ENCODE measurements at places on chromosomes 3 and 15.

DNA sequence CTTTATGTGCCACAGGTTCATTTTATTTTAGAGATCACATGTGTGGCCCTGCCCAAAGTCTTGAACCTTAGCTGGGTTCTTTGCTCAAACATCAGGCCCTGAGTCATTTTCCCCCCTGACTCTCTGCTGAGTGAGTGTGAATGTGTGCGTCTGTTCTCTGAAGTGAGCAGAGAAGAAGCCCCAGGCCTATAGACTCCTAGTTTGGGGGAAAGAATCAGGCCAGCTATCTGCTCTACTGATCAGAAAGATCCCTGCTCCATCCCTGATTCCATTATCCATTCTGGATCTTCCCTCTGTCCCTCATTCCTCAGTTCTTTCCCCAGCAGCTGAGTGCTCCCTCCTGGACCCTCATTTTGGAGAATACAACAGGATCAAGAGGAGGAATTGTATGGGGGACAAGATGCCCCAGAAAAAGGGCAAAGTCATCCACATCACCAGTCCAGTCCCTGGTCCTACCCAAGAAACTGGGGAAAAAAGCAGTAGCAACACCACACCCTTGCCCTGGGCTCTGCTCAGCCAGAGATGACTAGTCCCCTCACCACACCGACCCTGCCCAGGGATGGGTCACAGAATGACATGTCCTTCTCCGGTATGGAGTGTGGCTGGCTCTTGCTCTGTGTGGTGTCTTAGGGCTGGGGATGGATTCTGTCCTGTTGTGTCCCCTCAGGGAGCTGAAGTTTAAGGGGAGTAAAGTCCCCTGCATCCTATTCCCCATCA, 3.2 kb downstream of the DUOX1 start:
- no peak for DNase-seq

DNA sequence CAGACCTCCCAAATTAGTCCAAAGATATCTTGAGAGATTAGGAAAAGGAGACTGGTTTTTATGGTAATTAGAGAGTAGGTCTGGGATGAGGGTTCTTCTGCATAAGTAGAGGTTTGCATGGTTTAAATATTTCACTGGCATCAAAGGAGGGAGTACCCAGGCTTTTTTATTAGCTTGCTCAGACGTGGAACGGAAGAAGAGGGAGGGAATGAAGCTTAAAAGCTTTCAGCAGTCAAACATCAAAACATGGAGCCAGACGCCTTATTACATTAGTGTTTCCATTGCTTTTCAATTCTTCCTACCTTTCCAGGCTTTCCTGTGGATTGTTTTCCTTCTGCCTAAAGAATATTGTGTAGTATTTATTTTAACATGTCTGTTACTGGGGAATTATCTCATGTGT, 342.1 kb upstream of the SOX2 start:
- no peak for DNase-seq

GRCh38 chr3:169122416-169122815, 541.1 kb downstream of the MECOM start:
- DNase-seq = no peak

DNA sequence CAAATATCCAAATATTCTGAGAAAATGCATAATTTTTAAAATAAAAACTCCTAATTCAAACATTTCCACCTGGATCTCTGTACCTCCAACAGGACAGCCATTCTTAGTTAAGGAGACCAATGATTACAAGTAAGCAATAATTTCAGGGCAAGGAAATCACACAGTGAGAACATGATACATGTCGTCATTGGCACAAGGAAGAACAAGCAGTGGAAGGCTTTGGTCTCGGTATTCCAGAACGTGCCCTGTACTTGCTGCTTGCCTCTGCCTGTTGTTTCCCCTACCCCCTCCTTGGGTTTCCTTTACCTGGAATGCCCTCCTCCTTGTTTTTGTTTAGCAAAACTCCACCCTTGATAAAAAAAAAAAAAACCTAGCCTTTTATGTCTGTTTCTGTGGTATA, 72.8 kb downstream of the PPM1L start:
- no peak for DNase-seq

DNA sequence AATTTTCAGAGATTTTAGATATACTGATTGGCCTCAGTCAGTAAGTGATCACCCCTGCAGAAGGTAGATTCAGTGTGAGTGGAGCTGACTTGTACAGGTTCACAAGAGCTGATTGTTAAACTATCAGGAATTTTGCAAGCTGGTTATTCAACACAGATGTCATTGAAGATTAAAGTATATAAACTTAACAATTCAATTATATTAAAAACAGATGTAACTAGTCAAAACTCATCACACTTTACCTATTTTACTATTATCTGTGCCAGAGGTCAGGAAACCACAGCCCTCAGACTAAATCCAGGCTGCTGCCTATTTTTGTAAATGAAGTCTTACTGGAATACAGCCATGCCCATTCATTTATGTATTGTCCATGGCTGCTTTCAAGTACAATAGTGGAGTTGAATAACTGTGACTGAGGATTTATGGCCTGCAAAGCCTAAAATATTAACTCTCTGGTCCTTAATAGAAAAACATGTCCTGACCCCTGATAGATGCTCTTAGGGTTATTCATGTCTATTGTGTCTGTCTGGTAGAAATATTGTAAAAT, 429.3 kb upstream of the PDZRN3 start:
- DNase-seq = no peak

DNA sequence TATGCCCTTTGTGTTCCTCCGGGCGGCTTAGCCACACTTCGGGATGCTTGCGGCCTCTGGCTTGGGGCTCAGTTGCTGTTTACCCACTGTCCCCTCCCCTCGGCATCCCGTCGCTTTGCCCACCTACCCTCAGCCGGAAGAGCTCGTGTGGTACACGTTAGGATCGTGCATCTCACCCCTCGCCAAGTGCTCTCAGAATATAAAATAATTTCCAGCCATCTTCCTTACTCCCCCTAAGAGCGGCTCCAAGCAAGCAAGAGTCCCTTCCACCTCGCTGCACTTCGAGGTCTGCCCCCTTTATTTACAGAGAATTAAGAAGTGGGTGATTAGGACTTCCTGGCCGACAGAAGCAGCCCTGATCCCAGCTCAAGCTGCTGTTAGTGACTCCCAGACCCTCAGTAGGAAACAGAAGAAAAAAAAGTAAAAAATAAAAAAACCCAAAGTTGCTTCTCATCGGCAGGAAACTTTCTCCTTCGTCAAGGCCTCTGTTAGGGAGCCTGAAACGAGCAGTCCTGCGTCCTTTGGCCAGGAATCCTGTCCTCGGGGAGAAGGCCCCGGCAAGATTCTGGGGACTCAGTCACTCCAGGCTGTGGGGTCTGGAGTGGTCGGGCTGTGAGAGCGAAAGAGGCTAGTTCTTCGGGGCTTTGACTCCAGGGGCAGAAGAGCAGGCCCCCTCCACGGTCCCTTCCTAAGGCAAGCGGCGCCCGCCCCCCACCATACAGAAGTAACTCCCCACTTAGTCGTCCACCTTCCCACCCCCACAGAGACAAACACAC, 3.0 kb downstream of the MEIS2 start:
- DNase-seq = no peak

DNA sequence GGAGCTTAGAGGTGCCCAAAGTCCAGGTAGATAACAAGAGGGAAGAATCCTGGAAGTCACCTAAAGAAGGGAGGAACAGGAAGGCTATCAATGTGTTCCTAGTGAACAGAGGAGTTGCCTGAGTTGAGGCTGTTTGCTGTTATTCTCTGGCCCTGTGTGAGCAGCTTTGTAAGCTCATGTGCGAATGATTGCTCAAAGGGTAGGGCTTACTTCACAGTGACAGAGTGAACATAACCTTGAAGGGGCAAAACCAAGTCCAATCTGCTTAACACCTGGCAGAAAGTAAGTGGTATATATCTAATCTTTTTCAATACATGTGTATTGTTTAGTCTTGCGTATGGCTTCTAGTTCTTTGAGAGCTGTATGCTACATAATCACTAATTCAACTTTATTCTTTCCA, 1153.6 kb downstream of the TUSC7 start:
- DNase-seq = no peak

GRCh38 chr3:152096280-152096906, 172.3 kb upstream of the MBNL1 start:
- no peak for DNase-seq

GRCh38 chr3:159775372-159775961, 213.2 kb upstream of the IL12A start:
- no peak for DNase-seq

- no peak for DNase-seq
Measured at GRCh38 chr15:96070636-96071035, 259.9 kb upstream of the NR2F2 start.

GRCh38 chr3:159860269-159861116, 128.1 kb upstream of the IL12A start:
- no peak for DNase-seq

- DNase-seq = no peak
Measured at GRCh38 chr3:15116032-15116669, 17.2 kb upstream of the RBSN start.

GRCh38 chr15:87947560-87947959, 309.0 kb downstream of the NTRK3 start:
- no peak for DNase-seq

DNA sequence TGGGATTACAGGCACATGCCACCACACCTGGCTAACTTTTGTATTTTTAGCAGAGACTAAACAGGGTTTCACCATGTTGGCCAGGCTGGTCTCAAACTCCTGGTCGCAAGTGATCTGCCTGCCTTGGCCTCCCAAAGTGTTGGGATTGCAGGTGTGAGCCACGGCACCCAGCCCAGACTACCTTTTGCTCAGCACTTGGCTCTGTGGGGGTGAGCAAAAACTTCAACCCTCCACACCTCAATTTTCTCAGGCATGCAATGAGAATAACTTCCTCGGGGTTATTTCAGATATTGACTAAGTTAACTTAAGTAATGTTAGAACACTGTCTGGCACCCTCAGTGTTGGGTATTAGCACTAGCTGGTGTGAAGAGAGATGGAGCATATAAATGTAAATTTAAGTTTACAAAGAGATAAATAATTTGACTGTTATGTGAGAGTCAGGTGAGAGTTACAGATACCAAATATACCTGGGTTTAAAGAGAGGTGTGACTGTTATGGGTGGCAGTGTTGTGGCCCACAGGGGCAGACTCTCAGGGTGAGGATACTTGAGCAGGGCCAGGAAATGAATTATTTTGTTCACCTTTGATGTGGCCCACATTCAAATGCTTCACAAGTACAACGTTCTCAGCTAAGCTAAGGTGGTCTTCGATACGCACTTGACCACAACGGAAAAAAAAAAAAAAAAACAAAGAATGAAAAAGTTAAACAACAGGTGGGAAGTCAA, 29.0 kb downstream of the CPOX start:
- DNase-seq = no peak

- DNase-seq = no peak
Measured at GRCh38 chr3:185933374-185934173, 4.2 kb downstream of the TRA2B start.

DNA sequence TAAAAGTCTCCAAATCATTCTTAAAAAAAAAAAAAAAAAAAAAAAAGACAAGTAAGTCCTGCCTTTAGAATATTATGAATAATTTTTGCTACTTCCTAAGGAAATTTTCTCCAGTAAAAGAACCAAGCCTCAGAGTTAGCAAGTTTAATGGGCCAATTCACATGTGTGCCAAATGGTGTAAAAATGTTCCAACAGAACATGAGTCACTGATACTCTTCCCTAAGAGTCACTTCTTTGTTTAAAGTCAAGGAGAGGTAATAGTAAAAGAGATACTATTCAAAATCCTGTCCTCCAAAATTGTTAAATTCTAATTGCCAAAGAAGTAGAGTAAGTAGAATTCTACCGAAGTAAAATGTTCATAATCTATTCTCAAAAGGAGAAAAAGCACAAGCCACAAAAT, 17.7 kb upstream of the CPA3 start:
- DNase-seq = no peak

DNA sequence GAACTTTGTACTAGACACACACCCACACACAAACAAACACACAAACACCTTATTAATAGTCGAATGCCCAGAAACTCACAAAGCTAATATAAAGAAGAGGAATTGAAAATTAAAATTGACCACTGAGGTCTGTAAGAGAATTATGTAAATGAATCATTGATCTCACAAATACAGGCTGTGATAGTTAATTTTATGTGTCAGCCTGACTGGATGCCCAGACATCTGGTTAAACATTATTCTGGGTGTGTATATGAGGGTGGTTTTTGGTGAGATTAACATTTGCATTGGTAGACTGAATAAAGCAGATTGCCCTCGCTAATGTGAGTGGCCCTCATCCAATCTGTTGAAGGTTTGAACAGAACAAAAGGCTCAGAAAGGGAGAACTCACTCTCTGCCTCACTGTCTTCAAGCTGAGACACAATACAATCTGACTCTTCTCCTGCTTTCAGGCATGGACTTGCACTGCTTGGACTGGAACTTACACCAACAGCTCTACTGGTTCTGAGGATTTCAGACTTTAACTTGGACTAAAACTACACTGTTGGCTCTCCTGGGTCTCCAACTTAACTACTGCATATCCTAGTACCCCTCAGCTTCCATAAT, 199.4 kb upstream of the TTC14 start:
- DNase-seq = no peak

DNA sequence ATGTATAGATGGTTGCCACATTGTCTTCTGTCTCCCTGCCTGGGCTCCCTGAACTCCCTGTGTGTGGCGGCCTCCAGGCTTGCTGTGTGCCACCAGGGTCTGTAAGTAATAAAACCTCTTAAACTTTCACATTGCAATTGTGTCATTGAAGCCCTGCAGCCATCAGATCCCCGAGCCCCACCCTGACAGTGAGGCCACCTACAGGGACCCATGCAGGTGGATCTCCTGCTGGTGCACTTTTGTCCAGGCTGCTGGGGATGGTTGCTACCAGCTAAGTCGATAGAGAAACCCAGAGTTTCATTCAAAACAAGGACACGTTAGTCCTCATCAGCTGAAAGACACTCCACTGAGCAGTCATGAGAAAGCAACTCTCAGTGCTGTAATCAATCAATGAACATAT, 133.6 kb upstream of the PRICKLE2 start:
- no peak for DNase-seq

- DNase-seq = no peak
Measured at GRCh38 chr3:55935241-55935640, 448.1 kb upstream of the WNT5A start.

DNA sequence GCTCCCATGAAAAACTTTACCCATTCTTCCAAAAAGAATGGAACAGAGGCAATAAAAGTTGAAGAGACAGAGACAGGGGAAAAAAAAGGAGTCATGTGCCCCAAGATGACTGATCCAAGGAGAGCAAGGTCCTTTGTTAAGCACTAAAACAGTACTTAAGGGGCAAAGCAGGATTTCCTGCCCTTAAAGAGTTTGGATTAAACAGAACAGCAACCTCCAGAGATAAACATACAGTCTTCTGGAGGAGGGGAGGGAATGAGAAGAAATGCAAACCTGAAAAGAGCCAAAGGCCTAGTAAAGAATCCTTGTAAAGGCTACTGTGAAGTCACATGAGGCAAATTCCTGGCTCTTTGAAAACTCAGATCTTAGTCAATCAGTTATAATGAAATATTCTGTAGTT, 38.2 kb downstream of the SHQ1 start:
- DNase-seq = no peak
